ENCODE measurements at places on chromosomes 11 and 22.

DNA sequence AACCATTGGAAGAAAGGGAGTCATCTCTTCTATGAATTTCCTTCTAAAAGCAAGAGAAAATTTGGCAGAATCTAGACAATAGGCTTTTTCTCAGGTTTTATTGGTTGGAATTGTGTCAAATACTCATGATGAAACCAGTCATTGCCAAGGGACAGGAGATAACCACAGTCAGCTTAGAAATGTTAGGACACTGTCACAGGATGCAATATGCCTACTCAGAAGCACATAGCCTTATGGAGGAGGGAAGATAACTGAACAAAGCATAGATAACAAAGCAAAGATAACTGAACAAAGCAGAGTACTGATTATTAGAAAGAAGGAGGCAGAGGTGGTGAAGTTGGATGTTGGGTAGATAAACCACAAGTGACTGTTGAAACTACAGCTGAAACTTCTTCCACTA, 303.5 kb upstream of the PDGFD start:
- no peak for DNase-seq

DNA sequence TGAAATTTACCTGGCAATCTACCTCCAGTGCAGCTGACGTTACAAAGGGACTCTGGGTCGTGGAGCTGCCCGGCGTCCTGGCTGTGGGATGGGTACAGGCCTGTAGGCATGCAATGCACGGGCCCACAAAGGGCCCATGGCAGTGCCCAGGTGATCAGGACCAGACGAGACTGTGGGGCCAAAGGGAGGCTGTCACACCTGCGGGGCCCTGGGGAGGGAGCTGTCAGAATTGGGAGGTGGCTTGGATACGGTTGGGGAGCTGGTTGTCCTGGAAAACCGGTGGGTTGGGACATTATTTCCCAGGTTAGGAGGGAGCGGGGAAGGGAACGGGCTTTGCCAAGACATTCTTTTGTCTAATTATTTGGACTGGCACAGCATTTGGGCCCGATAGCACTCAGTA, 958.5 kb downstream of the BRD1 start:
- DNase-seq = no peak

- no peak for DNase-seq
Observed at GRCh38 chr22:38449776-38450175, 5.2 kb downstream of the KCNJ4 start.

GRCh38 chr11:116162886-116163230, 609.9 kb downstream of the BUD13 start:
- DNase-seq = no peak

GRCh38 chr22:50091092-50091768, 1.4 kb downstream of the MOV10L1 start:
- DNase-seq = no peak

DNA sequence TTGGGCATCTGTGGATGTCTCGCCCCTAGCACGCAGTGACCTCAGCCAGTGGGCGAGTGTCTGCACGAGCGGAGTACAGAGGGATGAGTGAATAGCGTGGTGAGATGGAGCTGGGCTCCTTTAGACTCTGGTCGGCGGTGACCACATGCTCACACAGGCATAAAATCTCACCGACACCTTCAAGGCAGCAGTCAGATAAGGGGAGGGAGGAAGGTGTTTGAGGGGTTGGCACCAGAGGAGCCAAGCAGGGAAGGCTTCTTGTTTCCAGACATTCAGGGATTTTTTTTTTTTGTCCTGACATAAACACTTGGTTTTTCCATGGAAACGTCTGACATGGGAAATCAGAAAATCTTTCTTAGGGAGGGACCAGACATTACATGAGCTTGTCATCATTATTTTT, 35.8 kb downstream of the GRIK4 start:
- no peak for DNase-seq

- DNase-seq = no peak
Observed at GRCh38 chr11:14445542-14446530, 53.8 kb downstream of the COPB1 start.

- no peak for DNase-seq
Observed at GRCh38 chr11:15145151-15145550, 30.4 kb downstream of the INSC start.

- no peak for DNase-seq
Observed at GRCh38 chr22:35299217-35299672, 449 bp upstream of the TOM1 start.

DNA sequence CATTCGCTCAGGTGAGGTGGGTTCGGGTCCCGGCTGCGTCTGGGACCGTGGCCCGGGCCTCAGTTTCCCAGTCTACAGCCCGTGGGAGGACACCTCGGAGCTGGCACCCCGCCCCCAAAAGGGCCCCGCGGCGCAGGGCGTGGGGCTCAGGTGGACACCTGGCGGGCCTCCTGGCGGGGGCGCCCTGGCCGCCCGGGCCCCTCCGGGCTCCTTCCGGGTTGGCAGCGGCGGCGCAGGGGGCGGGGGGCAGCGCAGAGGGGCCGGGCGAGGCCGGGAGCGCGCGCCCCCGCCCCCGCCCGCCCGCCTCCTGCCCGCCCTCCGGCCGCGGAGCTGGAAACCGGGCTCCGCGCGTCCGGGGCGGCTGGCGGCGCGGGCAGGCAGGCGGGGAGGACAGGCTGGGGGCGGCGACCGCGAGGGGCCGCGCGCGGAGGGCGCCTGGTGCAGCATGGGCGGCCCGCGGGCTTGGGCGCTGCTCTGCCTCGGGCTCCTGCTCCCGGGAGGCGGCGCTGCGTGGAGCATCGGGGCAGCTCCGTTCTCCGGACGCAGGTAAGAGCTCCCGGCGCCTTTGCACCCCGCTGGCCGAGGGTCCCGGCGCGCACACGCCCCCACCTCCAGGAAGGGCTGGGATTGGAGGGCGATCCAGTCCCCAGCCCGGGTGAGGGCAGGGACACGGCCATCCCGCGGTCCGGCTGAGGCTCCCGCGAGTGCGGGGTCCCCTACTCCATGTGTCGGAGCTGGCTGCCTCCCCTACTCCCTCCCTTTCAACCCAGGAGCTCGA, at the start of gene EMID1:
TSS of gene EMID1 (plus strand) at position 303 of the 778 bp plus-strand sequence. CDS start at position 446, 143 bp downstream.
- DNase-seq = no peak

DNA sequence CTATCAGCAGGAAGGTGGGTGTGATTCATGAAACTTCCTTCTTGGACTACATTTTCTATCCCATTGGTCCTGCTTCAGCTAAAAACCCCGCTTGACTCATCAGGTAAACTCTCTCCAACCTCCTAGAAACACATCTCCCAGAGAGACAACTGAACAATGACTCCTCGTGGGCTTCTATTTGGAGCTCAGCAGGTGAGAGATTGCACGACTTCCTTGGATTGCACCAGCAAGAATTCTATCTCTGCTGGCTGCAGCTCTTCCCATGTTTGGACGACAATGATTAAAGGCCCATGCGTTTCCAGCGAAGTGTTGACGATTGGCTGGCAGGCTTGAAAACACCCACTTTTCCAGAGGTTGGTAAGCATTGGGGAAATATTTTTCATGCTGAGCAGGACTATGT, 216.1 kb upstream of the NTM start:
- no peak for DNase-seq

DNA sequence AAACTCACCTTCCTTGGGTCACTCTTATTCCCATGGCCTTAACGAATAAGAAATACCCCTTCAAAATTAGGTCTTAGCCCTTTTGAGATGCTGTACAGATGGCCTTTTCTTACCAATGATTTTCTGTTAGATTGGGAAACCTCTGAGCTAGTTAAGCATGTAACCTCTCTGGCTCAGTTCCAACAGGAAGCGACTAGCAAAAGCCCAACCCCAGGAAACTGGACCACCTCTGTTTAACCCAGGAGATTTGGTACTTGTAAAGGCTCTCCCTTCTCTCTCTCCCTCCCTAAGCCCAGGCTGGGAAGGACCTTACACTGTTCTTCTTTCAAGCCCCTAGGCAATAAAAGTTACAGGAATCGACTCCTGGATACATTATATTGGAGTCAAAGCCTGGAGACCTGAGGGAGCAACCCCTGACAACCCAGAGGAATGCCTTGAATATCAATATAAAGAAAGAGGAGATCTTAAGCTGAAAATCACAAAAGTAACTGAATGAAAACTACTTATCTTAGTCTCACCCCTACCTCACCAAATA, 11.7 kb downstream of the APIP start:
- no peak for DNase-seq

- no peak for DNase-seq
Observed at GRCh38 chr11:117535850-117536411, 208.3 kb downstream of the CEP164 start.

DNA sequence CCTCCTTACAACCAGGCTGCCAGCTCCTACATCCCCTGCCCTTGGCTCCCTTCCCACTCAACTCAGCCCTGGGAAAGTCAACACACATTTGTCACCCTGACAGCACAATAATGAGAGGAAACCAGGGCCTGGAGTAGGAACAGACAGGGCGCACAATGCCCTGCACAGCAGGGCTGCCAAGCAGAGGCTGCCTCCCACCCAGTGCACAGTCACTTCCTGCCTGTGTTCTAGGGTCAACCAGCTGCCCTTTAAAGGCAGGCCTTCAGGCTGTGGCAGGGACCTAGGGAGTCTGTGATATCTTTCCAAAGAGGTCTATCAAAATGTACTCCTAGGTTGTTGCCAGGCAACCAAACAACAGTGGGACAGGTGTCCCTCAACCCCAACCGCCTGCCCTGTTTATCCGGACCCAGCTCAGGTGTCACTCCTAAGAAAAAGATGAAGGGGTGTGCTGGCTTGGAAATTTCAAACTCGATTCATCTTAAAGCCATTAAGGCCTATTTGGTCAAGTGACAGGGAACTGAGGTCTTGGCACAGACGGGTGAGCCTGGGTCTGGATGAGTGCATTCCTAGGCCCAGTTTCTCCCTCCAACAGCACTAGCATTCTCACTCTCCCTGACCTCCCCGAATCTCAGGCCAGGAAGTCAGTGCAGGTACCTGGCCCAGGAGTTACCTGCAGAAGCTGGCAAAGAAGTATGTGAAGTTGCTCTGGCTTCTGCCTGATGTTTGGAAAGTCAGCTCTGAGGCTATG, 110.3 kb upstream of the PITPNB start:
- no peak for DNase-seq

DNA sequence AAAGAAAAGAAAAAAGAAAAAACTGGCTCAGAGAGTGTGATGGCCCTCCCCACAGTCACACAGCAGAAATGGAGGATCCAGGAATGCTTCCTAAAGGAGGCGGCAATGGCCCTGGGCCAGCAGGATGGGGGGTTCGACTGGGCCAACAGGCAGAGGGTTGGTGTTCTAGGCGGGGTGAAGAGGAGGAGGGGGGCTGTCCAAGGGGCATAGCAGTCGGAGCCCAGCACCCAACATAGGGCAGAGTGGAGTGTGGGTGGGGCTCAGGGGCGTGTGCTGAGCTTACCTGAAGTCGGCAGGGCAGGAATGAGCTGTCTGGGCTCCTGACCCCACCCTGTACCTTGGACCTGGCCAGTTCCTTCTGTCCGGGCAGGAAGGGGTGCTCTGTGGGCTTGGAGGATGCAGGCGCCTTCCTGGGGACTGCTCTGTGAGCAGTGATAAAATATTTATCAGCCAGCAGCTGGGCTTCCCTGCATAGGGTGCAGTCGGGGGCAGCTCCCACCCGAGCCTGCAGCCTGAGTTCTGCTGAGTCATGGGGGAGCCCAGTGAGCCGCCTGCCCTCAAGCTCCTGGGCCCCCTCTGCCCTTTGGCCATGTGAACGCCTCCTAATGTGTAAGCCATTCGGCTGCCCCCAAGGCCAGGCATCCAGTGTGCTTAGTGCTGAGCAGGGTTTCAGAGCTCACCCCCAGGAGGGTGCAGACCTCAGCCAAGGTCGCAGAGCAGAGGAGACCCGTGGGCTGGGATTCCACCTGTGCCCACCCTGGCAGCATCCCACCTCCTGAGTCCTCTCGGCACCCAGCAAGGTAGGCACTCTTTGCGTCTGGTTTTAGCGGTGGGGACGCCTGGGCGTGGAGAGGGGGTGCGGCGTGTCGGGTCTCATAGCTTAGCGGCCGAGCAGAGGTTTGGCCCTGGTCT, 25.3 kb upstream of the PRR5 start:
- DNase-seq = no peak

GRCh38 chr22:41531715-41532477, 12.4 kb downstream of the POLR3H start:
- no peak for DNase-seq

DNA sequence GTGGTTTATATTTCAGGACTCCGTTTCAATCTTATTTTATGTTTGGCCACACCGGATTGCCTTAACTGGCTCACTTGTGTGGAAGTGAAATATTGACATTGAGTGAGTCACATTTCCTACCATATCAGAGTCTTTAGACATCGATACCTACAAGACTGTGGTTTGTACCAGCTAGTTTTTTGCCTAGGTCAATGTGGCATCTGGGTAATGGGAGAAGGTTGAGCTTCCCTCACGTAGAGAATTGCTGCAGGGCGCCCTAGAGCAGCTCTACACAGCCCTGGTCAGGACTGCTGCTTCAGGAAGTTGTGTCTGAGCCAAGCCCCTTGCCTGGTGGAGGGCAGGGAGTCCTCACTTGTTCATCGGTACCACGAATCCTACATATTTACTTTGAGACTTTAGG, 1.6 kb downstream of the GRAMD1B start:
- no peak for DNase-seq

DNA sequence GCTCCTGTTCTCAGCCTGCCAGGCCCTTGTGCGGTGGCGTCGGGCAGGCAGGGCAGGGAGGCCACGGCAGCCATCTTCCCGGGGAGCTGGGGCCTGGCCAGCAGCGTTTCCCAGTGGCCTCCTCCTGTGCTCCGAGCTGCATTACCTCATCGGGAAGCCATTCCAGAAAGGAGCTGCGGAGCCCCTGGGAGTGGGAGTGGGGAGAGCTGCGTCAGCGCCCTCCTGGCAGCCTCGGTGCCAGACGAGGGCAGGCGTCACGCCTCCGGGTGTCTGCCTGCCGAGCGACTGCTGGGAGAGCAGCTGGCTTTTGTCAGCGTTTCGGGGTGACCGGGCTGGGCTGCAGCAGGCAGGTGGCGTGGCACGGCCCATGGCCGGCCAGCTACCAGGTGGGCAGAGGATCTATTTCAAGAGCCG, 30.9 kb upstream of the WNT7B start:
- peak; percentile 74 for DNase-seq

- no peak for DNase-seq
Observed at GRCh38 chr22:34326901-34327300, 406.6 kb upstream of the LARGE1 start.

DNA sequence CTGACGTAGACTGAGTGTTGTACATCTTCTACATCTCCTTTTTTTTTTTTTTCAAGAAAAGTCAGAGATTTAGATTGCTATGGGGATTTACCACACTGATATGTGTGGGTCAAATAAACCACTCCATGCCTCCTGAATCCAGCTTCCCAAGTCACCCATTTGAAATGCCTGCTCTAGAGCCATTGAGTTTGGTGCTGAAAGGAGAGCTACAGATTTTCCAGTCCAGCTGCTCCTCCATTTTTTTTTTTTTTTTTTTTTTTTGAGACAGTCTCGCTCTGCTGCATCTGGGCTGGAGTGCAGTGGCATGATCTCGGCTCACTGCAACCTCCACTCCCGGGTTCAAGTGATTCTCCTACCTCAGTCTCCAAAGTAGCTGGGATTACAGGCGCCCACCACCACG, 115.2 kb upstream of the TIMP3 start:
- no peak for DNase-seq

- peak; percentile 53 for DNase-seq
Observed at GRCh38 chr11:73242251-73243092, 24.4 kb downstream of the P2RY2 start.

DNA sequence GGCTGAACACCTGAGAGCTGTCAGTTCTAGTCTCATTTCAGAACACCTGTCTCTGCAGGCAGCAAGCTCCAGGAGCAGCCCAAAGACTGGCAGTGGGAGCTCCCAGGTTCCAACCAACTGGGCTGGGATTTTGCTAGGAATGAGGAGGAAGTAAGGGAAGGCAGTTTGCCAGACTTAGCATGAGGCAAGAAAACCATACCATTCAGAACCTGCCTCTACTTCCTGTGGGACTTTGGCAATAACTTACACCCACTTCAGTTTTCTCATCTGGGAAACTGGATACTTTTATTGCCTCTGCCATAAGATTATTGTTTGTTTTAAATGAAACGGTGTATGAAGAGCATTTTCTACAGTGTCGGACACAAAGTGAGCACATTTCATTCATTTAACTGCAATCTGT, 363.7 kb upstream of the ISX start:
- no peak for DNase-seq

Measured in tibial nerve (tissue), 4 donors.